RPMI7951 (cell line): ENCODE measurements at places on chromosomes 16 and 17.

DNA sequence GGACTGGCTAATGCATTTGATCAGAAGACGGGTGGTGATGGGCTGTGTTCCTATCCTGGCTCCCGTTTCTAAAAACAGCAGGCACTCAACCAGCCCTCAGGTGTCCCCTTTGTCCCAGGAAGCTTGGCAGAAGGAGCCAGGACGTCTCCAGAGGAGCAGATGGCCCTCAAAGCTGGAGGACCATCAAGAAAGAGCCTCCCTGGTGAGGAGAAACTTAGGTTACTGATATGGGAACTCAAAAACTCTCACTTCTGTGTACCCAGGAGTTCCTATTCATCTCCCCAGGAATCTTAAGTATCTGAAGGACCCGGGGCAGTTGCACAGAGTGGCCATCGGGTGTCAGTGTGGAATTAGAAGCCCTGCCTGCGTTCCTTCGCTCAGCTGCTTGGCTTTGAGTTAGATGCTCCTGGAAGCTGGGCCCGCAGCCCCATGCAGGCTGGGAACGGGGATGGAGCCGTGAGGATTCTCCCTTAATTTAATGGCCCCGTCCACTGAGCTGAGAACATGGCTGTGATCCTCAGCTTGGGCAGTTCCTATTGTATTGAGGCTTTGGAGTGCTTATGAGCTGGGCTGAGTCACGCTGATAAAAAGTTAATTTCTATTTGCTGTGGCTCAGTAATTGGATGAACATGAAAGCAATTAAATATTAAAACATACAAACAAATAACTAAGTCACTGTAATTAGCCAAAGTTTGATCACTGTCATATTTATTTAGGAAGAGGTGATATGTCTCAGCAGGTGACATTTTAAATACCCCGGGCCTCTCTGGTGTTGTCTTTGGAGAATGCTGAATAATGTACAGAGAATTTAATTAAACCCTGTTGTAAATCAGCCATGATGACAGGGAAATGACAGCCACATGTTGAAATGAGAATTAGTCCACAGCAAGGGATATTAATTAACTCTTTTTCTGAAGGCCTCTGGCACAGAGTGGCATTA lies 402.1 kb downstream of the SEC14L1 start:
- DNase-seq: peak; percentile 63

- DNase-seq: peak; percentile 98
These were observed 179.6 kb downstream of the CCT6B start for GRCh38 chr17:34781571-34782108.

DNA sequence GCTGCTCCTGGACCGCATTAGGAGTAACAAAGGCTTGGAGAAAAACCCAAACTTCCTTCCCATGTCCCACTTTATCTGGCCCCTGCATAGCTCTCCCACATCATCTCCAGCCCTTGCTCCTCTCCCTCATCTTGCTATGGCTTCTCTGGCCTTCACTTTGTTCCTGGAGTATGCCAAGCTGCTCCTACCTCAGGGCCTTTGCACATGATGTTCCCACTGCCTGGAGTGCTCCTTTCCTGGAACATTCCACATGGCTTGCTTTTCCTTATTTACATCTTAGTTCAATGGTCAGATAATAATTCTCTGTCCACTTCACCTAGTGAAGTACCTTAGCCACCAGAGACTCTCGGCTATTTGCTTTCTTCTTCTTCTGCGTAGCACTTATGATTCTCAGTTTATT lies 4.3 kb upstream of the KSR1 start:
- DNase-seq: no peak

GRCh38 chr17:64502021-64502420 lies 4.1 kb downstream of the DDX5 start:
- DNase-seq: no peak

GRCh38 chr16:89761304-89761922 lies 40.1 kb downstream of the ZNF276 start:
- no peak for DNase-seq

GRCh38 chr16:52265446-52265861 lies 281.5 kb downstream of the TOX3 start:
- no peak for DNase-seq

DNA sequence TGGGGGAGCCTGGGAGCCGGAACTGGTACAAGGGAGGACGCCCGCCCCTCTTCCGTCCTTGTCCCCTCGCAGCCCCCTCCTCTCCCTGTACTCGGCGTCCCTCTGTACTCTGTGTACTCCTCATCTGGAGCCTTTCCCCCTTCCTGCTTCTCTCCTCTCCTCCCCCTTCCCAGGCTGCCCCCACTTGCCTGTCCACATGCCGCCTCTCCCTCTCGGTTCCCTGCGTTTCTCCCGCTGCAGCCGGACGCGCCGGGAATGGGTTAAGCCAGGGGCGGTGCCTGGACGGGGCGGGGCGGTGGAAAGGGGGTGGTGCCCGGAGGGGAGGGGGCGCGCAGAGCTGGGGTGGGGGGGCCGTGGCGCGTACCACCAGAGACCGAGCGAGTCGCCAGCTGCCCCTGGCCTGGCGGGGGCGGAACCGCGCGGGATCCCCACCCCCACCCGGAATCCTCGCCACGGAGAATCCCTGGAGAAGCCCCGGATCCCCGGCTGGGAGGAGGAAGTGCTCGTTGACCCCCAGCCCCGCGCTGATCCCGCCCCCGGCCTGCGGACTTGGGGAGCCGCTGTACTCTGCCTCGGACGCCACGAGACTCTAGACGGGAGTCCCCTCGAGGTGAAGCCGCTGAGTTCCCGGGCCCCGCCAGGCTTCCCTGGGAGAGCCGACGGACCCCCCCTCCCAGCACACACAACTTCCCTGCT lies 22.6 kb downstream of the GJD3 start:
- peak; percentile 40 for DNase-seq

GRCh38 chr16:15650698-15651171 lies 690 bp downstream of the NDE1 start:
- peak; percentile 22 for DNase-seq

GRCh38 chr16:4393240-4393600 lies 21.6 kb downstream of the VASN start:
- peak; percentile 65 for DNase-seq

- no peak for DNase-seq
These were observed 143.8 kb upstream of the PLCG2 start for GRCh38 chr16:81635063-81635937.

DNA sequence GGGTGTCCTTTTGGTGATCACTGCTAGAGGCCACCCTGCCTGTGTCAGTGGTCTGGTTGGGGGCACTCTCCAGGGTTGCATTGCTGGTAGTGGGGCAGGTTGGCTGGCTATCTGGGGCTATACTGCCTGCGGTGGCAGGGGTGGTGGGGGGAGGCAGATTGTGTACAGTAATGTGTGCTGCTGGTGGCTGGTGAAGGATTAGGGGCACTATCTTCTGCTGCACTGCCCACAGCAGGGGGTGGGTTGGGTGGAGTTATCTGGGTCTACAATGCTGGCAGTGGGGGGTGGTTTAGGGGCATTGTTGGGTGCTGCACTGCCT lies 204.0 kb upstream of the WSB1 start:
- no peak for DNase-seq

GRCh38 chr17:32302860-32303649 lies 37.4 kb downstream of the RHBDL3 start:
- DNase-seq: no peak

DNA sequence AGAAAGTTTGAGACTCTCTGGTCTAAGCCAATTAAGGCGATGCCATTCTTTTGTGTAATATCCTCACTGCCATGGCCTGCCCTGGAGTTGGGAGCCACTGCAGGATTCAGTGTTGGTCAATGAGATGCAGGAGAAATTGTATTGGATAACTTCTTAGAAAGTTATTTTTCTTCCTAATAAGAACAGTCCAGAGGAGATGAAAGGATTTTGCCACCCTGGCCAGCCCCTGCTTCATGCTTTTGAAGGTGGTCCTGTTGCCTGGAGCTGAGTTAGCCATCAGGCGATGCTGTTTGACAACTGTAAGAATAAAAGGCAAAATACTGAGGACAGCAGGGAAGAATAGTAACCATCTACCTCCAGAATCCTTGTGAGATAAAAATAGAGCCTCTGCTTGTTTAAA lies 35.4 kb upstream of the CNTNAP4 start:
- DNase-seq: no peak

GRCh38 chr16:86167061-86167460 lies 268.1 kb downstream of the IRF8 start:
- no peak for DNase-seq

GRCh38 chr16:88382491-88383400 lies at the start of gene ZNF469:
Gene ZNF469, plus strand, starts transcription at chr16:88382959. Its CDS starts 44,512 bp downstream, at chr16:88427471.
- peak; percentile 55 for DNase-seq

DNA sequence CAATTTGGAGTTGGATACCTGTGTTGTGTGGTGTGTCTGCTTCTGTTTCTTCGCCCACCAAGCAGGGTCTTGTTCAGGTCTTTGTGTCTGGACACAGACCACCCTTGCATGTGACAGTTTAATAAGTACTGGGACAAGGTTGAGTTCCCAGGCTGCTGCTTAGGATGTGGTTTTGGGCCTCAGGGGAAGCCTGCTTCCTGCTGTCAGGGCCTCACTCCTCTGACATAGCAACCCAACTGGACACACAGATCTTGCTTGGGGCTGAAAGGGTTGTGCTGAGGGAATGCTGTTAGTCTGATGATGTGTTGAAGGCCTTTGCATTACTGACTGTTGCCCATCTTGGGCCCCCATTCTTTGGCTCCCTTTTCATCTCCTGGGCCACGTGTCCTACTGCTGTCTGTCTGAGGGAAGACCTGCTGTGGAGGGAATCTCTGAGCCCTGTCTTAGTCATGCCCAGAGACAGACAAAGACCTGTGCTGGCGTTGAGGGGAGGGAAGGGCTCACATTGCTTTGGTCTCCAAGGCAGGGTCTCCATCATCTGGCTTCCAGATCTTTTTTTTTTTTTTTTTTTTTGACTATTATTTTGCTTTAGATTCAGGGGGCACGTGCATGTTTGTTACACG lies 4.7 kb upstream of the TGFB1I1 start:
- DNase-seq: peak; percentile 53

DNA sequence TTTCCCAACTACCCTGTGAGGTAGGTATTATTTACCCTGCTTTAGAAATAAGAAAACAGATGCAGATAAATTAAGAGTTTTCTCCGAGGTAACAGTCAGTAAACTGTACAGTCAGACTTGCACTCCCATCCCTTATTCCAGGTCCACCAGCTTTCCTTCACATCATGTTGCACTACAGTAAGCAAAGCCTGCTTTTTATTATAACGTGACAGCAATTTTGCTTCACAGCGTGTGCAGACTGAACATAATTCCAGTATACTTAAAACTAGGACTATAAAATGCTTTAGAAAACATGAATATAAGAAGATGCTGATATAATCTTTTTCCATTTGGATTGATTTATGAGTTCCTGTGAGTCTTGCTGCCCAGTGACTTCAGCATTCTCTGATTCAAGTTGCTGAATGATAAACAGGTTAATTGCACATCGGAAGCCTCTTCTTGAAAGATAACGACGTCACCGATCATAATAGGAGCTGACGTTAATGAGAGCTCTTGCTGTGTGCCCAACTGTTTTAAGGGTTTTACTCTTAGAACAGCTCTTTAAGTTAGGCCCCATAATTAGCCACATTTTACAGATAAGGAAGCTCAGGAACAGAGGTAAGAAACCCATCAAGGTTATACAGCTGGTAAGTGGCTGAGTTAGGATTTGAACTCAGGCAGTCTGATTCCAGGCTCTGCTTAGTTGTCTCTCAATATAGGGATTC lies 1.4 kb downstream of the LIG3 start:
- DNase-seq: no peak

GRCh38 chr16:70738083-70738977 lies 52.5 kb upstream of the MTSS2 start:
- DNase-seq: peak; percentile 78

DNA sequence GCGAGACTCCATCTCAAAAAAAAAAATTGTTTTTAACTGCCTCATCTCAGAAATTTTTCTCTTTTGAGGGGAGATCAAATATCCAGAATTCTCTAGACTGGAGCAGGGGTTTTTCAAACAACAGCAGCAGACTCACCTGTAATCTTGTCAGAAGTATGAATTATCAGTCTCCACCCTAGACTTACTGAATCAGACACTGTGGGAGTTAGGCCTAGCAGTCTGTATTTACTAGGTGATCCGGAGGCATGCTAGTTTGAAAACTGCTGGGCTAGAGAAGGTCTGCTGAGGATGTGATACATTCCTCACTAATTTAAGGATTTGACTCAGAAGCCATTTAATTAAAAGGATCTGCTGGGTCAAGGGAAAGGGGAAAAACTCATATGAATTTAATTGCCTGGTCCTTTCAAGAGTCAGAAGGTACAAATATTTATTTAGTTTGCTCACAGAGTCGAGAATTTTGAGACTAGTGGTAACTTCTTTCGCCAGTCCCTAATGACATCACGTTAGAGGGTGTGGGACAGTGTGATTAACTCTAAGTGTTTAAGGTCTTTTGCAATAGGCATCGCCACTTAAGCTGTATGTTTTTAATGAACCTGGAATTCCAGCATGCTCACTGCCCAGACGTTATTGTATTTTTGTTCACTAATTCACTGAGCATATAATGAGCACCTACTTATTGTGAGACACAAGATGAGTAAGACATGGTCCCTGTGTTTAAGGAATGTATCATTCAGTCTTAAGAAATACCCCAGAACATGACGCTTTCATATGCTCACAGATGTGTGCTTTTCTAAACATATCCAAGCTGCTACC lies 14.2 kb downstream of the ATP6V0A1 start:
- DNase-seq: peak; percentile 41

DNA sequence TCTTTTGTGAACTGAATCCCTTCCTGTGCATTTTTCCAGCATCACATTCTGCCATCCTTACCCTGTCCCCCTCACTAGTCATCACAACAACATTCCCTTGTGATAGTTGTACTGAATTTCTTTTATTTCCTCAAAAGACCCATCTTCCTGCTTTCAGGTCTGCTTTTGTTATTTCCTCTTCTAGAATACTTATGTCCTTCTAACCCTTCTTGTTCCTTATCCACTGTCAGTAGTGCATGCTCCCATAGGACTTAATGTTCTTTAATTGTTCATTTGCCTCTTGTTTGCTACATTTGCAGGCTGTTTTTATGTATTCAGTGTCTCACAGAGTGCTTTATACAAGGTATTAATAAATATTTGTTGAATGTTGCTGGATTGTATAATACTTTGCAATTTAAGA lies 73.0 kb downstream of the BCAS3 start:
- DNase-seq: no peak

DNA sequence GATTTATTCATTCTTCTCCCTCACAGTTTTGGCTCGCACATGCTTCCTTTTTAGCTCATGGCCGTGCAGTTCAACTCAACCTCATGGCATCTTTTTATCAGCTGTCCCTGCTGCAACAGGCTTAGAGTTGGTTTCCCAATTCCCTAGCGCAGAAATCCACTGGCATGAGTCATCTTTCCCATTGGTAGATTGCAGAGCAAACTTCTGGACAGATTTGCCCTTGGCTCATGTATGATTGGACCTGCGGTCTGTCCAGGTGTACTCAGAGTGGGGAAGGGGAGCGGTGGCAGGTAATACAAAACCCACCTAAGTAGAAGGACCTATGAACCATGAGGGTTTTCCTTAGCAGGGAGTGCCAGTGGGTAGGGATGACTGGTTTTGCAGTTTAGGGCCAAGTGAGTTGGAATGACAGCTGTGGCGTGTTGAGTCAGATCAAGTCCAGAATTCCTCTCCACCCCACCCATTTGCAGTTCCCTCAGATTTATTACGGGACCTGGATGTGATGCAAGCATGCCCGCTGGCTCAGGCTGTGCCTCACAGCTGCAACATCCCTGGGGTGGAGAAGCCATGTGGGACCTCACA lies 584.7 kb downstream of the WWOX start:
- peak; percentile 91 for DNase-seq
